Transverse colon (tissue), 4 donors: ENCODE measurements at places on chromosomes 7 and 10.

- DNase-seq = no peak
Measured at GRCh38 chr10:25280076-25280475, 105.3 kb downstream of the GPR158 start.

DNA sequence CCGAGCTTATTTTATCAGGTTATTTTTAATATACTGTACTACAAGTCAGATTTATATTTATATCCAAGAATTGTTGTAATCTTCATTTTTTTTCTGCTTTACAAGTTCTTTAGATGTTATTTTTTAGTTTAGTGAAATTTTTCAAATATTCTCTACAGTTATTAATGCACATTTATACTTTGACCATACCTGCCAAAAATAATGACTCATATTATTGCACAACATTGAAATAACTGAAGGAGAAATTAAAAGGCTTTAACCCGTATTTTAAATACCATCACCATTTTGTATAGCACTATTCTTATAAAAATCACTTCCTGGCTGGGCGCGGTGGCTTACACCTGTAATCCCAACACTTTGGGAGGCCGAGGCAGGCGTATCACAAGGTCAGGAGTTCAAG, 278.5 kb downstream of the BICC1 start:
- no peak for DNase-seq

DNA sequence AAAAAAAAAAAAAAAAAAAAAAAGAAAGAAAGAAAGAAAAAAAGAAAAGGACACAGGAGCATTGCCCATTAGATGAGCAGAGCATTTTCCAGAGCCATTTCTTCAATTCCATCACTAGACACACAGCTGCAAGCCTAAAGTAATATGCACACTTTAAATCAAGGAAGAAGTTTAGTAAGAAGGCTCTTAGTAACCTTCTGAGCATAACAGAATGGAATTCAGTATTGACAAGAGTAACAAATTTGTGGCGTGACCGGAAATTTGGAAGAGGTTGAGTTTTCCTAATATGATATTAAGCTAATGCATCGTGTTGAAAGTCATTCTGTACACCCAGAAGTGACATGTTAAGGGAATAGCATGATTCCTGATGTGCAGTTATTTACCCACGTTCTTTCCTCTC, 35.3 kb downstream of the SMURF1 start:
- DNase-seq = no peak

DNA sequence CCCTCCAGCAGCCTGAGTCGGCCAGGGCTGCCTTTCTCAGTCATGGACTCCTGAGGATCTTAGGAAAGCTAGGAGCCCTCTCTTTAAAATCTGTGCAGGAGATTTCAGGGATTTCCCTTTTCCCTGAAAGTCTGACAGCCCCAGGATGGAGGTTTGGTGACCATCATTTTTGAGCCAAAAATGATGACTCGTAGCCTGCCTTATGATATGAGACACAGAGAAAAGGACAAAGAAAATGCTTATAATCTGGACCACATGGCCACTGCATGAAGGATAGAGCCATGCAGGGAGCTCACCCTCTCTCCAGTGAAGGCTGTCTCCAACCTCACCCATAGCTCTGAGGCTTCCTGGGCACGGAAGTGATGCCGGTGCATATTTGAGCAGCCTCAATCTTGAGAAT, 106.6 kb upstream of the CHST15 start:
- no peak for DNase-seq

- no peak for DNase-seq
Measured at GRCh38 chr7:22992874-22993840, 20.8 kb downstream of the HYCC1 start.

DNA sequence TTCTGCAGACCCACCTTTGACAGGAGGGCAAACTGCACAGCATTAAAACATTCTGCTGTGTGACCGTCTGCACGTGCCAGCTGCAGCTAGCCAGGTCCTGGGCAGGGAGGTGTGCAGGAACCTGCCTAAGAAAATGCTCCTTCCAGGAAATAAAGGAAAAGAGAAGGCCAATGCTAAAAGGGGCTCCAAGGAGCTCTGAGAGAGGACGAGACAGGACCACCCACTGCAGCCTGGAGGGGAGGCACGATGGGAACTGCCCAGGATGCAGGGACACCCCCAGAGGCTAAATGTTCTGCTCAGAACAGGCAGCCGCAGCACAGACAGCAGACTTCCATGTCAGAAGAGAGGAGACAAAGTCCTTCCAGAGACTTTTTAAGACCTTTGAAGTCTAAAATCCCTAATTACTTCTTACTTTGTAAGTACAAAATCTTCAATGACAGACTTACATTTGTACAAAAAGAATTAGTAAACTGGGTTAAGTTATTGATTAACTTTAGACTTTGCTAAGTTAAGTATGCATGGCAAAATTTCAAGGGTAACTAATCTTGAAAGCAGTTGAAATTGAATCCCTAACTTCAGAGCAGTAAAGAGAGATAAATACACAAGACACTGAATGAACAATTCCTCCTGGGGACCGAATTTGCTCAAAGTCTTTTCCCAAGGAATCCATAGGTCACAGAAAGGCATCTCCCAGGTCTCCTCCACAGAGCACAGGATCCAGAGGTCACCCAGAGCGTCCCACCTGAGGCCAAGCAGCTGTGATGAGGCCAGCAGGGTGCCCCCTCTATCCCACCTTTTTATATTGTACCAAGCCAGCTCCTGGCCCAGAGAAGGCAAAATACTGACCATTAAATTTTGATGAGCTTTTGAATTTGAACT, 21.5 kb downstream of the HSPA12A start:
- peak; percentile 13 for DNase-seq

DNA sequence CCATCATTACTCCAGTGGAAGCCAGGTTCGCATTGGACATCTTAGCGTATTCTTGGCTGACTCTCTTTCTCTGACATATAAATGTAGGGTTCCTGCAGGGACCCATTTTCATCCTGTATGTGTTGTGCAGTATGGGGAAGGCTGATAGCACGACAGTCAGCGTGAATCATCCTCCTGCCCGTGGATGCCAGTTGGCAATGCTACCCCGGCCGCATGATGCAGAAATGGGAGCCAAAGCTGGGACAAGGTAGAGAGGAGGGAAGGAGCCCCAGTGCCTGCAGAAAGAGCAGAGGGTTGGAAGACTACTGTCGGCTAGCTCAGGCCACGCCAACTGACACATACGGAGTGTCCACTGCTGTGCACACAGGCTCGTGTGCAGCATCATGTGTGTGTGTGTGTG, 251.6 kb downstream of the SKAP2 start:
- no peak for DNase-seq

- DNase-seq = no peak
Measured at GRCh38 chr10:26566525-26567350, 128.6 kb downstream of the APBB1IP start.

DNA sequence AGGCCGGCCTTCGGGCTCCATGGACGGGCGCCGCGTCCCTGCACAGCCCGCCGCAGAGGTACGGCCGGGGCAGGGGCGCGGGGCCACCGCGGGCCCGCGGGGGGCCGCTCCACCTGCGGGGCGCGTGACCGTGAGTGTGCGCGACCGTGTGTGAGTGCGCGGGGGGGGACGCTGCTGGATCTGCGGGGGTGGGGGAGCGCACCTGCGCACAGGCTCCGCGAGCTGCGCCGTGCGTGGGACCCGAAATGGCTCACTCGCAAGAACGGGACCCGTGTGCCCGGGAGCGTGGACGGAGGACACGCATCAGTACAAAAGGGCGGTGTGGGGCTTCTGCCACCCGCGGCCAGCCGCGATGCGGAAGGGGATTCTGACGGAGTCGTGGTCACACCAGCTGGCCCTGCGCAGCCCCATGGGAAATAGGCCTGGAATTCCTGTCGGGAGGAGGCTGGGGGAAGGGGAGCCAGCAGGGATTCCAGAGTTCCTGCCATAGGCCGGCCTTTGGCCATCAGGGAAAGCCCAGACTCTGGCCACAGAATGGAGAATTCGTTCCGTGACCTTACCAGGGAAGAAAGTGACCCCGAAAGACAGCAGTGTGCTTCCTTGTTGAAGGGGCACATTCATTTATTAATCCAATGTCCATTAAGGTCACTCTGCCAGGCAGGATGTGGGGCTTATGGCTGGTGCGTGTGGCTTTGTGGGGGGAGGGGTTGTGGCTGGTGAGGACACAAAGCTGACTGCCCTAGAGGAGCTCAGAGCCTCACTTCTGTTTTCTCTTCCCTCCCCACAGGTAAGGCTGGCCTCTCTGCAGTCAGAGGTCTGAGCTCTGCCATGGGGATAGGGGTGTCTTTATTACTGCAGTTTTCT, 494 bp downstream of the REPIN1 start:
- DNase-seq = peak; percentile 67

GRCh38 chr7:136359333-136359903, 382.3 kb upstream of the MTPN start:
- DNase-seq = peak; percentile 7

DNA sequence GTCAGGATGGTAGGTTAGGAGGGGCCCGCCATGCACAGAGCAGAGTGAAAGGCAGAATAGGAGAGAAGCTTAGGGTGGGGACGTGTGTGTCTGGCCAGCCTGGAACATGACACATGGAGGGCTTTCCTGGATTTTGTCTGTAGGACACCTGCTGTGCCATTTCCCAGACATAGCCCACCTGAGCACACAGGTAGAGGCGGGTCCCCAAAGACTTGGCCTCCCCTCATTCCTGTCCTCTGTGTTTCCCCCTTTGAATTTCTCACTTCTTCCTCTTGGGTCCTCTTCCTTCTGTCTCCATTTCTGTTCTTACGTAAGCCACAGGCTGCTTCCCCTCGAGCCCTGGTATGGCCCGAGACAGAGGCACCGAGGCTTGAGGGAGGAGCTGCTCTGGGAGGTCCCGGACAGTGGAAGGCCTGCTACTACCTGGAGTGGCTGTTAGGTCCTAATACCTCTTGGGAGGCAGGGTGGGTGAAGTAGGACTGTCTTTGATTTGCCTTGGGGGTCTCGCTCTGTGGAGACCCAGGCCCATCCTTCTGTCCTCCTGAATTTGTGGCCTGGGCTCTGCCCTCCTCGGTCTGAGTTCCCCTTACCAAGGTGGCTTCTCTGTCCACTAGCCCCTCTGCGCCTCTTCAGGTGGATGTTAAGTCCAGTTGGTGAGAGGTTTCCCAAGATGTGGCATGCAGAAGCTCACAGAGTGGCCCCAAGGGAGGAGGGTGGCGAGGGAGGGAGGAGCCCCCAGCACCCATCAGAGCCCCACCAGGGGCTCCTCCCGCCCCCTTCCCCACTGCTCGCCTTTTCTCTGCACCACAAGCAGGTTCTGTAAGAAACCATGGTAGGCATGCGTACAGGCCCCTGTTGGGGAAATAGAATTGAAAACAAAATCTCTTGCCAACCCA, 5.5 kb downstream of the ZNF775 start:
- no peak for DNase-seq

DNA sequence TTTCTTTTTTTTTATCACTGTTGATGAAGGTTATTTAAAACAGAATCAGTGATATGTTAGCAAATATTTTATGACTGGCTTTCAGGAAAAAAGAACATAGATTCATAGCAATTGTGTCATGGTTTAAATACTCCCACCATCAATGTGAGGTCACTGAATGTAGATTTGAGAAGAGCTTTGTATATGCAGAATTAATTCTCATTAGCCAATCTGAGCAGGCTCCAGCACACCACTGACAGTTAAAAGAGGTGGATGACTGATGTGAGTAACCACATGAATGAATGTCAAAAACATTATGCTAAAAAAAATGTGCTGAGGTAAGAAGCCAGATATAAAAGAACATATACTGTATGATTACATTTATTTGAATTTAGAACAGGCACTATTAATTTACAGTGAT, 174.8 kb upstream of the KAT6B start:
- DNase-seq = no peak

DNA sequence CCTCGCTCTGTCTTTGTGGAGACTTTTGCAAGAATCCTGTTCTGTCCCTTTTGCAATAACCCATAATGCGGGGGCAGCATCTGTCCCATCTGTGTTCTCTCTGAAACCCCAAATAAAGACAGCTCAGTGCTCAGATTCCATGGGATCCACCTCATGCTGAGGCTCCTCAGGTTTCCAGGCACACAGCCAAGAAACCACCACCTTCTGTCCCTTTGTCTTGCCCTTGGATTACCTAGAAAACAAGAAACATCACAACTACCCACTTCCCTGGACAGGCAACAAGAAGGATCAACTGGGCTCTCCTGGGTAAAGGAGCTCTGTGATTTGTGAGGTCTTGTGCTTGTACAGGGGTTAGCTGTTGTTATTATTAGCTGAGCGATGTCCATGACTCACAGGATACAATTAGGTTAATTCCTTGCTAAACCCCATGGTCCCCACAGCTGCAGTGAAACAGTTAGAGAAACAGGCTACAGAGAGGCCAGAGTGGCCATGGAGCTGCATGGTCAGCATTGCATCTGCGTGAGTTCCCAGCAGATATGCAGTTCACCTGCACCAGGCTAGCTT, 50.2 kb downstream of the CXCL12 start:
- DNase-seq = no peak

DNA sequence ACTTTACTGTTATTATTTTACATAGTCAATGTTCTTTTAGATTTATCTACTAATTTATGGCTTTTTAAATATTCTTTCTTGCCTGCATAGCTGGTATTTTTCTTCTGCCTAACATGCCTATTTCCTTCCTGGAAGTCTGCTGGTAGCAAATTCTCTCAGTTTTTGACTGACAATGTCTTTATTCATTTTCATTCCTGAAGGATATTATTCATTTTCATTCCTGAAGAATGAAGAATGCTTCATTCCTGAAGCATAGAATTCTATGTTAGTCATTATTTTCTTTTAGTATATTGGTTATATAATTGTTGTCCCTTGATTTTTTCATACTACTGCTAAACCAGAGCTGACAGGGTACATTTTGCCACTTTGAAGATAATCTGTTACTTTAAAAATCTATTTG, 41.8 kb downstream of the TMEM168 start:
- no peak for DNase-seq

DNA sequence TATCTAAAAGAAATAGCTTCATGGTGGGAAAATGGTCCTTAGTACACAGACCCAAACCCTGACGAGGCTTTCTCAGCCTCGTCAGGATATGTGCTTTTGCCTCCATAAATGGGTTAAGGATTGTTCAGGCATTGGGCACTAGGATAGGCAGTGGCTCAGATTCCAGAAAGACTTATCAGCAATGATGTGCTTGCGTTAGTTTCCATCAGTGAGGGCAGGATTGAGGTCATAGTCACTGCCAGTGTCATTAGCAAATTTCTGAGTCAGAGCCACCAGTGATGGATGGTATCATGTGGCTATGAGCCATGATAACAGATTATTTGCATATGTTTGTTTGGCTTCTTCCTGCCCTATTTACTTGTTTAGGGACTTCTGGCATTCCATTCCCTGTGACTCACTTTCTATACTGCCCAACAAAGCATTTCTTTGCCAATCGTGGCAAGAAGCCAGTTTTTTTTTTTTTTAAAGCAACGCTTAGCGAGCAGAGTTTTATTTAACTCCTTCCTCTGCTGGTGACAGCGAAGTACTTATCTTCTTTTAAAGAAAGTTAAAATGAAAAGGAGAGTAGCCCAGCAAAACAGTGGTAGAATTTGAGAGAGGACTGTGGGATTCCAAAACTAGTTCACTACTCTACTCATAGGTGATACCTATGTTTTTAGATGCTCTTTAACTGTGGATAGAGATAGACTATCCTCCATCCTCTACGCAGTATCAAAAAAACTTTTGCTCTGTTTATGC, 44.4 kb downstream of the MYPN start:
- peak; percentile 26 for DNase-seq
